NCI-H1092 (cell line): ENCODE measurements at places on chromosomes 2 and 18.

GRCh38 chr2:17709897-17710296 lies 43.7 kb downstream of the SMC6 start:
- DNase-seq = no peak

GRCh38 chr2:89851583-89851905 lies 1160.1 kb downstream of the RPIA start:
- DNase-seq = no peak

GRCh38 chr18:9082711-9083510 lies 19.6 kb upstream of the NDUFV2 start:
- no peak for DNase-seq

DNA sequence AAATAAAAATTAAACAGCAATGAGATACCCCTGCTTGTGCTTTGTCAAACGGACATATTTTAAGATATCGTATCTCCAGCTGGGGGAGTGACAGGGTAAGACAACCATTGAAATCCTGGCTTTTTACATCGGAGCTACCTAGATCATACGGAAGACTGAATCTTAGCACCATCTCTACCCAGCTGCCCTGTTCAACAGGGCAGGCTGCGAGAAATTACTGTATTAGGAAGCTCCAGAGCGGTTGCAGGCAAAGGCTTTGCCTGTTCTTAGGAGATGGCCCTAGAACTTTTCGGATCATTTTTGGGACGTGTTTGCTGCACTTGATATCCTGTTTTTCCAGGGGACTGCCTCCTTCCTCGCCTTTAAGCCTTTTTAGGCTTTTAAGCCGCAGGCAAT lies 2.0 kb upstream of the PRKCE start:
- no peak for DNase-seq

DNA sequence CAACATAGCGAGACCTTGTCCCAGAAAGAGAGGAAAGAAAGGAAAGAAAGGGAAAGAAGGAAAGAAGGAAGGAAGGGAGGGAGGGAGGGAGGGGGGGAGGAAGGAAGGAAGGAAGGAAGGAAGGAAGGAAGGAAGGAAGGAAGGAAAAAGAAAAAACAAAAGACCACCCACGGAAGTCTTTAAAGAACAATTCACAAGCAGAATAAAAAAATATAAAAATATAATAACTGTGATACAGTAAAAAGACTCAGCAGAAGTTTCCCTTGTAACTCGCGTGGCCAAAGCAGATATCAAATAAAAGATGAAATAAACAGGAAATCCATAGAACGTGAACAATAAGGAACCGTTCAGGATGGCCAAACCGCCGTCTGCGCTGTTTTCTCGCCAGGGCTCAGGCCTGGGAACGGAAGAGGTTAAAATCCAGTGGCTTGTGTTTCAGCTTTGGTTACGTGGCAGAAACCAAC lies 1.2 kb upstream of the SLC1A4 start:
- DNase-seq = no peak

DNA sequence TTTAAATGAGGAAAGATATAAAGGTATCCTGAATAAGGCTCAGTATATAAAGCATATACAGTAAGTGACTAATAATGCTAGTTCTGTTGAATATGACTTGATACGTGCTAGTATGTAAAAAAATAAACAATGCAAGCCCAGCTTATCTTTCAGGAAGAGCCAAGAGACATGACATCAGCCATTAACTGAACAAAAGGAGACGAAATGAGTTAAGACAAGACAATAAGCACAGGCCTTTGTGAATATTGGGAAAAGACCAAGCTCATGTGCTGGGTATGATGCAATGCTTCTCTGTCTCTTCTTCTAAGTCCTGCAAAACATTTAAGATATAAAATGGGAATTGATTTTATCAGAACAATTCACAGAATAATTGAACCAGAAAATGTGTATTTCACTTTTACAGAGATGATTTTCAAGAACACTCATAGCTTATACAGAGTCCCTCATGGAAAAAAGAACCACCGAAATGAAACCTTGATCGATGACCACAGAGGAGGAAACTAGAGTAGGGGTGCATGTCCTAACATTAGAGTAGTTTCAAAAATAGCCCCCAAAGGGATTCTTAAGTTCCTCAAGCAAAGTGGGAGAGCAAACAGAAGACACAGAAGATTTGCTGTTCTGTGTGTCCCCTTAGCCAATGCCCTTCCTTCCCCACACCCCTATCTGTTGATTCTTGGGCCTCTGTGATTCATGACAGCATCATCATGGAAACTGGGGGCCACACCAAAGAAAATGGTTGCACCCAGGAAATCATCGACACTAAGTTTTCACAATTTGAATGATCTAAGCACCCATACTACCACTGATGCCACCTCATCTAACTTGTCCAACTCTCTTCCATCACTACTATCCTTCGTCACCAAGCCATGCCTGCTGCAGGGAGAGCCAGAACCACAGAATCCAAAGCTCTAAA lies 68.0 kb upstream of the CRIM1 start:
- no peak for DNase-seq

DNA sequence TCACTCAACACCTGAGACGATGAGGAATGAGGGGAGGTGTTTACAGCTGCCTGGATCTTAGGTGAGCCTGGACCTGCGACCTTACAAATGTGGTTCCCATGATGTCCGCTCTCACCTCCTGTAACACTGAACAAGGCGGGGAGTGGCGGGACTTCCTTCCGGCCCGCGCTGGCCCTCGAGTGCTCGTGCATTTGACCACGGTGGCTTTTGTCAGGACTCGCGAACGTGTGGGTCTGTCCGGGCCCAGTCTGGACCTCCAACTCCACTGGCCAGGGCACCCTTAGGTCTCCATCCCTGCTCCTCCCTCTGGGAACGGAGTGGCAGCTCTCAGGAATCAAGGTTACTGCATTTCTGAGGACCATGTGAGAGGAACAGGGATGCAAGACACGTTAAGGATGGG lies 263.0 kb upstream of the SALL3 start:
- DNase-seq = no peak

GRCh38 chr2:30931841-30932407 lies 124.7 kb upstream of the CAPN13 start:
- no peak for DNase-seq

DNA sequence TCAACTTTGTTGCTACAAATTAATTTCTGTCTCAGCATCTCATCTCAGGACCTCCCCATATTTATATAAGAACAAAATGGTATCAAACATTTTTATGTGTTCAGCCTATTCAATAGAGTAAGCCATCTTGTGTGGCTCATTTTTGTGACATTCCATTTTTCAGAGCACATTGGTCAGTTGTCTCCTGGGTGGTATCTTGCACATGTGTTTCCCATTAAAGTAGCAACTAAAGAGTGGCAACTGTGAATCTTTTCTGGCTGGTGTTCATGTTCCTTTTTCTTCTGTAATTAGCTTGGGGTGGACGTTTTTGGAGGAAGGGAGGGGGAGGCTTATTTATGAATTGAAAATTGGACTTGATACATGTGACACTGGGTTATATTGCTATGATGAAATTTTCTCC lies 45.4 kb upstream of the EFEMP1 start:
- DNase-seq = no peak

GRCh38 chr2:196234672-196235071 lies 63.3 kb upstream of the STK17B start:
- DNase-seq = no peak

DNA sequence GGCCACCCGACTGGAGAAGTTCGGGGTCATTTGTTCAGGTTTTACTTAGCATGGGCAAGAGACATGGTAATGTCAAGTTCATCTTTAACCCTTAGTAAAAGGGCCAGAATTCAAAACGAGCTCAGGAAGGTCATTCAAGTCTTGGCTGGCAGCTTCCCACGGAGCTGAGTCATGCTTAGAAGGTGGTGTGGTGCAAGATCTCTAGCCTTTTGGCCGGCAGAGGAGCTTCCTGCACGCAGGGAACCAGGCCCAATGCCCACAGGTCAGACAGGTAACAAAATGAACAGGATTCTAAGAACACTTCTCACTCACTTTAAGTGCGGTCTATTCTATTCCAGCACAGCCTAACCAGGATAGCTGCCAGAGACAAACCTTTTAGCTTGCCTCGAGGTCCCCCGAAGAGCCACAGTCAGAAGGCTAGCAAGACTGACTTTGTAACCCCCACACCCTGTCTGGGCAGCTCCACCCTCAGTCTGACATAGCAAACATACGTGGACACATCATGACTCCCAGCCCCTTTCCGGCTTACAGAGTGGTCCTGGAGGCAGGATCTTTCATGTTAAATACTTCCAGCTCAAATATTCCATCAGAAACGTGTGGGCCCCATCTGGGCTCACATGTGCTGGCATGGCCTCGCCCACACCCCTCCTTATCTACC lies 292.7 kb downstream of the BCL11A start:
- no peak for DNase-seq
